ENCODE measurements at places on chromosomes 13 and 19.

- DNase-seq, result peak; percentile 24
Measured at GRCh38 chr19:10000171-10000826, 10.0 kb downstream of the COL5A3 start.

DNA sequence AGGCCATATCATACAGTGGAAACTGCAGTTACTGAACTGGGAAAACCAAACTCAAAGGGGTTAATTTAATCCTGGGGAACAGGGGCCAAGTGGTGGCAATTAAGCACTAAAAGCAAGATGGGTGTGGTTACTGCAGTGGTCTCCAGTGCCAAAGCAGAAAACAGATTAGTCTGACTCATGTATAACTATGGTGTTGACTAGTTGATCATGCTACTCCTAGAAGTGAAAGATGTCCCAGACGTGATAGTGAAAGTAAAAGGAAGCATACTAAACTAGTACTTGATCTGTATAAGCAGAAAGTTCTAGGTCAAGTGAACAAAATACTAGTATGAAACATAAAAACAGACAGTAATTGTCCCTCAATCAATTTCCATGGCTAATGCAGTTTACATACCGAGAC lies 360.0 kb upstream of the SLITRK5 start:
- no peak for DNase-seq

DNA sequence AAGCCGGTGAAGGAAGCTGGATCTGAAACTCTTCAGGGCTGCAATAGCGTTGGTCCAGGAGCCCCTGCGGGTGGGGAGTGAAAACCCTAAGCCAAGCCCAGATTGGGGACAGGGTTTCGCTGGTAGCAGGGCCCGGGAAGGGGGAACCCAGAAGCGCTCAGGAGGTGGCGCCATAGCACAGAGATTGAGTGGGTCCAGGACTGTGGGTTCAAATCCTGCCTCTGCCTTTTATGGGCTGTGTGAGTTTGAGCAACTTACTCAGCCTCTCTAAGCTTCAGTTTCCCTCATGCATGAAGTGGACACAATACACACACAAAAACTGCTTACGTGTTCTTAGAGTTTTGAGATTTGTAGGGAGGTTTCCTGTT lies 8.3 kb upstream of the SYCN start:
- no peak for DNase-seq

DNA sequence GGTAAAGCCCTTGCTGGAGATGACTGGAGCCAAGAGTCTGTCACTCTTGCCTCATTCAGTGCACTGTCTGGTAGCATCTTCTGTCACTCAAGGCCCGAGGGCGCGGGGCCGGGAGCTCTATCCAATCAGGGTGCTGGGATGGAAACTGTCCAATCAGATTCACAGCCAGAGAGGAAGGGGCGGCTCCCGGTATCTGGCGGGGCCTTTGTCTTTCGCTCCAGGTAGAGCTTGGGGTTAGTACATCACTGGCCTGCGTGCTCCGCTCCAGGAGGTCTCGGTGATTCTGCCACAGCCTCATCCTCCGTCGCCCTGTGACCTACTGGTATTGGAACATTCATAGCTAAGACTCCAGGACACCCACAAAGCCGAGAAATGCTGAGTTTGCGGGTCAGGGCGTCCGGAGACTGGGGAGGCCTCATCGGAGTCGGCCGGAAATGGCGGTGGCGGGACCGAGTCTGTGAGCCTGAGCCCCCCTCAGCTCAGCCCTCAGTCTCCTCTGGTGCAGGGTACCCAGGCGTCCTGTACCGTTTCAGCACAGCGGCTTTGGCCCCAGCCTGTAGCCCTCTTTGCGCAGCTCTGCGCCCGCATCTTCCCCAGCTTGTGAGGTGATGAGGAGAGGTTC lies 20.6 kb upstream of the ZNF430 start:
- peak; percentile 74 for DNase-seq

- DNase-seq, result no peak
Measured at GRCh38 chr13:26255115-26255514, 1.2 kb downstream of the CDK8 start.

DNA sequence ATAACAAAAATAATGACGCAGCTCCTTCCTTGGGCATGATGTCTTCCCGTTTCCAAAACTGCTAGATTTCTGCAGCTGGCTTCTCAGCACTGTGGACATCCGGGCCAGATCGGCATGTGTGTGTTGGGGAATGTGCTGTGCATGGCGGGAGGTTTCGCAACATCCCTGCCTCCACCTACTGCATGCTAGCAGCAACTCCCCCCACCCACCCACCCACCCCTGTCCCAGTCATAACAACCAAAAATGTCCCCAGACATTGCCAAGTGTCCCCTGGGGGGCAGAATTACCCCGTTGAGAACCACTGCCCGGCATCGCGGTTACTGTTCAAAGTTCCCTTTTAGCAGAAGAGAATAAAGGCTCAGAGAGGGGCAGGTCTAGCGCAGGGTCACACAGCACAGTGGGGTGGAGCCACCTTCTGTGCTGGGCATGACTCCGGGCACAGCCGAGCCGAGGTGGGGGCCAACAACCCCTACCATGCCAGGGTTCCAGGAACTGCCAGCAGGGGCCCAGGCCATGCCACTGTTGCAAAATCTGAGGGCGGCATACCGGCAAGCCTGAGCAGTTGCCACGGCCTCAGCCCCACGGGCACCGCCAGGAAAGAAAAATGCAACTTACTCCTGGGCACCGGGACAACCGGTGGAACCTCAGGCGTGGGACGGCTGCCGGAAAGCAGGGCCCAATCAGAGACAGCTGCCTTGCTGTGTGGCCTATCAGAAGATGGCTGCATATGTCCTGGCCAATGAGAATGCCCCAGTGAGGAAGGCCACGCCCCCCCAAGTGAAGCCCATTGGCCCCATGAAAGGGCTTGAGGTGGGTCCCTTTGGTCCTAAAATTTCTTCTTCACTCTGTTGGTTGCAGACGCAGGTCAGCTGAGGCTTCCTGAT lies 22.5 kb upstream of the NFIC start:
- DNase-seq, result no peak

GRCh38 chr19:34120846-34121639 lies 51.3 kb upstream of the LSM14A start:
- DNase-seq, result no peak

GRCh38 chr13:39394796-39395678 lies 208.0 kb downstream of the LHFPL6 start:
- DNase-seq, result no peak

DNA sequence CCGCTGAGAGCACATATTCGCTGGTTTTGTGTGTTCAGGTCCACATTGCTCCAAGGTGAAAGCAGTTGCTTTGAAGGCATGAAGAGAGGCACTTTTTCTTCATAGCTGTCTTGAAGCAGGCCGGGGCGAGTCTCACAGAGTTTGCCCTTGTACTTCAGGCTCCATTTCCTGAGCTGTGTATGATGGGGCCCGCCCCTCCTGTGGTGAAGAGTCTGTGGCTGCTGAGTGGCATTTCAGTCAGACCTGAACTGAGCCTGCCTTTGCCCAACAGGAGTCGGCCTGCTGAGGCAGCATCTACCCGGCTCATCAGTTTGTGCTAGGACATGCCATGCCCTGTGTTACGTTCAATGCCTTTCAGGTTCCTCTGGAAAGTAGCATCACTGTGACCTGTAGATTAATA lies 44.4 kb upstream of the C1QTNF9 start:
- no peak for DNase-seq

GRCh38 chr13:58633226-58633625 lies 1001.7 kb downstream of the PCDH17 start:
- DNase-seq, result no peak

DNA sequence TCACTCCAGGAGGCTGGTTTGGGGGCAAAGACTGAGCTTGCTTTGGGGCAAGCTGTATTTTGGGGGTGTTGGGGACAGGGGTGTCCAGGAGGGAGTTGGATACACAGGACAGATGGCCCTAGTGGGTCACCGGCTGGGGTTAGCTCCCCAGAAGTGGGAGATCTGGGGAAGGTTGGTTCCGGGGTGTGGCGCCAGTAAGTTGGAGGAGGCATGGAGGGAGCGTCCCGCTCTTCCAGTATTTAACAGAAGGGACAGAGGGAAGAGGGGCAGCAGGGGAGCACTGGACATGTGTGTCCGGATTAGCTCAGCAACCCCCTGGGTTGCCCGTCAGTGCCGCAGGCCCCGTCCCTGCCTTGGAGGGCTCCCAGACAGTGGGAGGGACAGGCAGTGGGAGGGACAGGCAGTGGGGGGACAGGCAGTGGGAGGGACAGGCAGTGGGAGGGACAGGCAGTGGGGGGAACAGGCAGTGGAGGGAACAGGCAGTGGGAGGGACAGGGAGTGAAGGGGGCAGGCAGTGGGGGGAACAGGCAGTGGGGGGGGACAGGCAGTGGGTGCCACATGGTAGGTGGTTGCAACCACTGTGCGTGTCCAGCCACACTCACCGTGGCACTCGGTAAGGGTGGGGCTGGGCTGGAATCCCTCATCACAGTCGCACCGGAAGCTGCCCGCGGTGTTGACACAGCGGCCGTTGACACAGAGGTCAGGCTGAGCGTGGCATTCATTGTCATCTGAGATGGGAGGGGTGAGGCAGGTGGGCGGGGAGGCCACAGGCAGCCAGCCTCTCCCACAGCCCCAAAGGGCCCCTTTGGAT lies 33.2 kb downstream of the CCL25 start:
- DNase-seq, result no peak

DNA sequence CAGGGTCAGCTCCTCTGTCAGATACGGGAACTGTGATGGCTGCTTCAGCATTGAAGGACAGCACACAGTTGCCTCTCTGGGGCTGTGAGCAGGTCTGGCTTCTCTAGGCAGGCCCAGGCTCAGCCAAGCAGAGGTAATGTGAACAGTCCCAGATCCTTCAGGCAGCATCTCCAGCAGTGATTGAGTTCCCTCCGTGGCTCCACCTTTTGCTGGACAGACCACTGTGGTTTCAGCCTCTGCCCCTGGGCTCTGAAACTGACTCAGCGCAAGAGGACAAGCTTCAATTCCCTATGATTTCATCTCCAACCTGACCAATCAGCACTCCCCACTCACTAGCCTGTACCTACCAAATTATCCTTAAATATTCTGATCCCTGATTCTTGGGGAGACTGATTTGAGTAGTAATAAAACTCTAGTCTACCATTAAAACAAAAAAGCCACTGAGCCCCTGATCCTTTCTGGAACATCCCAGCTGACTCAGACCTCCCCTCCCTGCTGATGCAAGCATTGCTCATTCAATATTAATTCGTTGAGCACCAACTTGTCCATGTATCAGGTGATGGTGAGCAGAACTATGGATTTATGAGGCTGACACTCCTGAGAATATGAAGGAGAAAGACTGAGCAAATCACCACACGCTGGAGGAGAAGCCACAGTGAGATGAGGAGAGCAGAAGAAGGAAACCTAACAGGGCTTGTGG lies 16.7 kb downstream of the GSX1 start:
- DNase-seq, result no peak

- no peak for DNase-seq
Measured at GRCh38 chr13:113186061-113186900, 22.2 kb downstream of the PCID2 start.

- DNase-seq, result no peak
Measured at GRCh38 chr19:46090444-46090843, 34.0 kb downstream of the IGFL3 start.

- DNase-seq, result no peak
Measured at GRCh38 chr19:13052447-13053175, 50.0 kb downstream of the LYL1 start.

DNA sequence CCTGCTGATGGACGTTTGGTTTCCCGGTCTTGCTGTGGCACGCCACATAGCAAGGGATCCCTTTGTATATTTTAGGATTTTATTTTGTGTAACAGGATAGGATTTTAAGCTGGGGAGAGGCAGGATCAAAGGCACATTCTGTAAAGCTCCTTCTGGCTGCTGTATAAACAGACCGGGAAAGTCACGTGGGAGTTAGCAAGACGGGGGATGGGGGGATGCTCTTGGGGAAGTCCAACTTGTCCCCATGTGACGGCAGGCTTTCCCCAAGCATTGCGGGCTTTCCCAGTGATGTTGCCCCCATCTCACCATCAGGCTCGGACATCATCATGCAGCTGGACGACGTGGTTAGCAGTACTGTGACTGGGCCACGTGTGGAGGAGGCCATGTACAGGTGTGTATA lies 5.8 kb downstream of the QTRT1 start:
- DNase-seq, result no peak

DNA sequence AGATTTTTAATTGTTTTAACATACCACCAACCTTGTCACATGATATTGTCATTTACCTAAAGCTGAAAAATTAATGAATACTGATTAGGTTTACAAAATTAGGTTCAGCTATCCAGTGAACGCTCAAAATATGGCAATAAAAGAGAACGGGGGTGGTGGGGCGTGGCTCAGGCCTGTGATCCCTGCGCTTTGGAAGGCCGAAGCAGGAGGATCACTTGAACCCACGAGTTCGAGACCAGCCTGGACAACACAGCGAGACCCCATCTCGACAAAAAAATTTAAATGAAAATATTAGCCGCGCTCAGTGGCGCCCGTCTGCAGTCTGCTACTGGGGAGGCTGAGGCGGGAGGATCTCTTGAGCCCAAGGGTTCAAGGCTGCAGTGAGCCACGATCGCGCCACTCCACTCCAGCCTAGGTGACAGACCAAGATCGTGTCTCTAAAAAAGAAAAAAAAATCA lies 516 bp upstream of the FAM32A start:
- no peak for DNase-seq

- no peak for DNase-seq
Measured at GRCh38 chr19:5821521-5822180, 16.8 kb downstream of the NRTN start.

- DNase-seq, result no peak
Measured at GRCh38 chr13:113854238-113855011, 9.5 kb downstream of the GAS6 start.

DNA sequence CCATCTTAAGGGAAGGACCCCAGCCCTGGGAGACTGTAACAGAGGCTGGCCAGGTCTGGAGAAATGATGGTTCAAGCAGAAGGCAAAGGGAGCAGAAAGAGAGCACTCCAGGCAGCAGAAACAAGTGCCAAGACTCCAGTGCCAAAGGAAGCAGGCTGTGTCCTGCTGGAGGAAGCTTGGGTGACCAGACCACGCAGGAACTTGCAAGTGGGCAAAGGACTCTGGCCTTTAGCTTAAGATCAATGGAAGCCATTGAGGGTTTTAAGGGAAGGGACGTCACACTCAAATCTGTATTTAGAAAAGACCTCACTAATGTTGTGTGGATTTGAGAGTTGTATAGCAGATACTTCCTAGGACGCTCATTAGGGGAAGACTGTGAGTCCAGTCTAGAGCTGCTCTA lies 95.5 kb downstream of the MIPEP start:
- DNase-seq, result no peak

DNA sequence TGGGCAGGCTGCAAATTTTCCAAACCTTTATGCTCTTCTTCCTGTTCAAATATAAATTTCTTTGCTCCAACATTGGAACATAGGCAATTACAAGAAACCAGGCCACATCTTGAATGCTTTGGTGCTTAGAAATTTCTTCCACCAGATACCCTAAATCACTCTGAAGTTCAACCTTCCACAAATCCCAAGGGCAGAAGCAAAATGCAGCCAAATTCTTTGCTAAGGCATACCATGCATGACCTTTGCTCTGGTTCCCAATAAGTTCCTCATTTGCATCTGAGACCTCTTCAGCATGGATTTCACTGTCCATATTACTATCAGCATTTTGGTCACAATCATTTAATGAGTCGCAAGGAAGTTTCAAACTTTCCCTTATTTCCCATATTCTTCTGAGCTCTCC lies 130.9 kb downstream of the DIAPH3 start:
- DNase-seq, result no peak

All from activated B cell treated with CpG ODN at 0.5 μM for 24 hours (primary cell).